ENCODE measurements at places on chromosomes 16 and 17.

- ATAC-seq = no peak
These were observed 2.3 kb downstream of the CMIP start for GRCh38 chr16:81446907-81447268.

- ATAC-seq = no peak
These were observed 81.3 kb downstream of the GSG1L start for GRCh38 chr16:27982184-27982583.

DNA sequence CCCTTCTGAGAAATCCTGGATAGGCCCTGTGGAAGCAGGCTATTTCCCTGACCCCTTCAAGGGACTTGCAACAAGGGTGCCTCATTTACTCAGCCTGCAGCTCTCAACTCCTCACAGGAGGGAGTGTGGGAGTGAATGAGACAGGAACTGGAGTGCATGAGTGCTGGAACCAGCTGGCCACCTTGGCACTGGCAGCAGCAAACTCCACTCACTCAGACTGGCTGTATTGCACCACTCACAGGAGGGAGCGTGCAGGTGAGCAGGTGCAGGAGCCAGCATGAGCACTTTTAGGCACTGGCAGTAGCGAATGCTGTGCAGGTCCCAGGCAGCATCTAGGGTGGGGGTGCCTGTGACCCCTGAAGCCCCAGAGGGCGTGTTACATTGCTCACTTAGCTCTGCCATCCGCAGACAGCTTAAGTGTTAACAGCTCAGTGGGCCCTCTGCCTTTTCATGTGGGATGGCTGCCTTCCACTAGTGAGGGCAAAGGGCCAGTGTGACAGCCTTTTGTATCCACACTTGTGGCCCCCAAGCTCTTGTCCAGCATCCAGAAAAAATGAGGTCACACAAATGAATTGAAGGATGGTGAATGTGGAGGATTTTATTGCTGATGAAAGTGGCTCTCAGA lies 11.0 kb upstream of the ZNHIT3 start:
- peak; percentile 39 for ATAC-seq

- ATAC-seq = peak; percentile 42
These were observed 164.0 kb downstream of the LAT start for GRCh38 chr16:29148867-29149272.

- ATAC-seq = no peak
These were observed 17.3 kb downstream of the RFFL start for GRCh38 chr17:35046245-35046644.

GRCh38 chr16:8374586-8375231 lies 215.6 kb downstream of the TMEM114 start:
- ATAC-seq = no peak

DNA sequence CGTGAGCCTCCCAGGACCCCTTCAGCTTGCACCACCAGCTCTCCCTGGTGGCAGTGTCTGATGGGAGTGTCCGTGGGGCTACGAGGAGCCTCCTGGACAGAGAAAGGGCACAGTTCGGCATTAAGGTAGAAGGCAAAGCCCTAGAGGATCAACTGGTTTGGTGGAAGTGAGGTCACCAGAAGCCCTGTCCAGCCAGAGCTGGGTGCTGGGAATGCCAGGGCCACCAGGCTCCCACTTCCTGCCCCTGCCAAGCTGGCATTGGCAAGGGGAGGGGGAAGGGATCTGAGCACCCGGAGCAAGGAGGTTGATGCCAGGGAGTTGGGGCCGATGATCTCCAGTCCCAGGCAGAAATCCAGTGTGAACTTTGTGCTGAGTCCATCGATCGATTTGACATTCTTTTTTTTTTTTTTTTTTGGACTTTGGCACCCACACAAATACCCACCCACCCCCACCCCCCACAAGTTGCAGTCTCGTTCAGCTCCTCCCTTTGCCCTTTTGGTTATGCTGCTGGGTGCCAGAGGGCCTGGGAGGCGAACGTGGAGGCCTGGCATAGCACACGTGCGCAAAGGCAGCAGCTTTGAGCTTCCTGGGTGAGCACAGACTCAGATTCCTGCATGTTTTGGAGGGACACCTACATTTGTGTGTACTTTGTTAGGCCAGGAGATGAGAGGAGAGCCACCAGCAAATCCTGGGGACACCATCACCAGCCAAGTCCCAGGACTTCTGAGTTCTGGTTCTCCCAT lies 2.1 kb downstream of the NHERF1 start:
- peak; percentile 7 for ATAC-seq

GRCh38 chr17:83198366-83199341 lies 119.2 kb downstream of the METRNL start:
- no peak for ATAC-seq

DNA sequence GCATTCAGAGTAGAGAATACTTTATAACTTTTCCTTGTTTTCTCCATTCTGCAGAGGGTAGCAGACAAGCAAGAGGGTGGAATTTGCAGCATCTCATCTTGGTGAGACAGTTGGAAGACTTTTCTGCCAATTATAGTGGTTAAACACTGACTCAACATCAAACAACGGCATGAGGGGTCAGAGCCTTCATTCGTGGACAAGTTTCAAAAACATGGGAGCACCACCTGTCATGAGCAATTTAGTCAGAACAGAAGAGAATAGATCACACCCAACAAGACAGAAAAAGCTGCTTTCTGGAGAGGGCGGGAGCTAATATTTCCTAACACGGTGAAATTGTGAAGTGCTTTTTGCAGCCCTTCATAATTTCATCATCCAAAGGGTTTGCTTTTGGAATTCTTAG lies 17.9 kb upstream of the ZNF652 start:
- ATAC-seq = no peak

DNA sequence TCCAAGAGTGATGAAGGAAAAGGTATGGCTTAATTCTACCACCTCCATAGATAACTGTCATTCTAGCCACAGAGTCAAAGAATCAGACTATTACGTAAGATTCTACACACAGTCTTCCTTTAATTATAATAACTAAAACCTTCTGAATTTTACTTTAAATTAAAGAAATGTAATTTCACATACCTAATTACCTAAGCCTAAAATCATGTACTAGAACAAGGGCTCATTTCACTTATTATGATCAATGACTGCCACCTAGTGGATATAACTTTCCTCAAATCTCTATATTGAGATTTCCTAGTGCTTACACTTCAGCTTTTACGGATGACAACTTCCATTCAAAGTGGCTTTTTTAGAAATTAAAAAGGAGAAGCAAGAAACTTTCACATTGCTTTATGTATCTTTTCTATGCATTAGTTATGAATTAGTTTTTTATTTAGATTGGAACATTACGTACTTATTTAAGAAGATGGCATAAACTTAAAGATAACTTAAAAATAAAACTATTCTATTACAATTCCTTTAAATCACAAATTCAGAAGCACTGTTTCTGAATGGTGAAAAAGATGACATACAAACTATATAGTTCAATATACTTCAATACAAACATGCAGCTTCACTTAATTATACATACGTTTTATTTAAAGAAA lies 18.2 kb upstream of the ABCA10 start:
- ATAC-seq = peak; percentile 52

GRCh38 chr17:59870482-59870881 lies 22.3 kb downstream of the TUBD1 start:
- ATAC-seq = no peak

GRCh38 chr17:57133486-57133885 lies 48.4 kb downstream of the AKAP1 start:
- ATAC-seq = no peak

- no peak for ATAC-seq
These were observed 11.7 kb downstream of the NACA2 start for GRCh38 chr17:61579347-61579746.

GRCh38 chr16:50781518-50781917 lies 39.6 kb downstream of the CYLD start:
- ATAC-seq = no peak

DNA sequence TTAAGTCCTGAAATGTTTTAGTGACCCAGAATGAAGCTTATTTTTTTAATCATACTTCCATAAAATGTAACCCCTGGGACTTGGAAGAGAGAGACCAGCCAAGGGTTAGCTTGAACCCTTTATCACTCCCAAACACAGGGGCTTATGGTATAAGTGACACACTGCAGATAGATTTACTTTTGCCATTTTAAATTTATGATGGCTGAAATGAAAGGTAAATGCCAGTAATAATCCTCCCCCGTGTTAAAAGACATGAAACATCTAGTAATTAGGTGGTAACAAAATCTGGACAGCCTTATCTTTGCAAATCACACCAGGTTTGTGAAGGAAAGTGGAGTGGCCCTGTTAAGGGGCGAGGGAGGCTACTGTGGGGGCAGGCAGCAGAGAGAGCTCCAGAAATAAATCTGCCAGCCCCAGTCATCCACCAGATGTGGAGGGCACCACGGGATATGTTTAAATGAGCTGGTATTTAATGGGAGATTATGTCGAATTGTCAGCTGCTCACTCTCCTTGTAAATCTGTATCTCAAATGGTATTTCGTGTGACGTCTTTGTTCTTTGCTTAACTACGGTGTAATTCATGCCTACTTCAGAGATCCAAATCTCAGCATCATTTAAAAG lies 326.5 kb downstream of the WWOX start:
- ATAC-seq = no peak

Data from esophagus mucosa (tissue), 1 donor.